Stimulated activated CD8-positive, alpha-beta memory T cell treated with anti-CD3 and anti-CD28 coated beads, Interleukin-7, amount 100 ng/mL, for 24 hours (primary cell): ENCODE measurements at places on chromosomes 12 and 14.

- DNase-seq, result no peak
Observed at GRCh38 chr14:29075761-29076160, 309.2 kb downstream of the FOXG1 start.

- no peak for DNase-seq
Observed at GRCh38 chr12:124399622-124400021, 104.7 kb downstream of the RFLNA start.

GRCh38 chr14:106691601-106692291 lies 1165.4 kb downstream of the TMEM121 start:
- DNase-seq, result peak; percentile 53

GRCh38 chr14:68952531-68953195 lies 26.4 kb downstream of the ACTN1 start:
- no peak for DNase-seq

GRCh38 chr14:31677630-31678029 lies 116.4 kb downstream of the NUBPL start:
- no peak for DNase-seq

DNA sequence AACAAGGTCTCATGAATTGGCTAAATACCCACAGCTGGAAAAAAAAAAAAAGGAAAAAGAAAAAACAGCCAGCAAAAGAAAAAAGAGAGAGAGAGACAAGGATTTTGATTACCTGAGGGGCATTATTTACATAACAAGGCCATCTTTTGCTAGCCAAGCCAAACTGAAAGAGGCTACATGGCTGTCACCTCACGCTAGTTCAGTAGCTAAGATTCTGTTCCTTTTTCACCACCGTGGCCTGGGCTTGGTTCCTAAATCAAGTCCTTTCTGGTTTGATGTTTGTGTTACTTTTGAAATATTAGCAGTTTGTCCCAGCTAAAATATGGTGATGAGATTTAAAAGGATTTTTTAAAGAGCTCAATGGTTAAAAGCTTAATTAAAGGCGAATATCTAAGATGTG lies 2.0 kb upstream of the SDS start:
- DNase-seq, result no peak

GRCh38 chr12:49818241-49818895 lies 9.8 kb downstream of the NCKAP5L start:
- no peak for DNase-seq

- no peak for DNase-seq
Observed at GRCh38 chr12:91111366-91112325, at the start of gene LUM. Gene LUM, minus strand, starts transcription at chr12:91111494. Its CDS starts 2,515 bp downstream, at chr12:91108979.

- DNase-seq, result no peak
Observed at GRCh38 chr12:90299121-90299520, 590.5 kb upstream of the ATP2B1 start.

GRCh38 chr12:120489018-120489417 lies 6.9 kb upstream of the DYNLL1 start:
- no peak for DNase-seq

GRCh38 chr12:16384732-16385131 lies 37.3 kb downstream of the MGST1 start:
- DNase-seq, result no peak

DNA sequence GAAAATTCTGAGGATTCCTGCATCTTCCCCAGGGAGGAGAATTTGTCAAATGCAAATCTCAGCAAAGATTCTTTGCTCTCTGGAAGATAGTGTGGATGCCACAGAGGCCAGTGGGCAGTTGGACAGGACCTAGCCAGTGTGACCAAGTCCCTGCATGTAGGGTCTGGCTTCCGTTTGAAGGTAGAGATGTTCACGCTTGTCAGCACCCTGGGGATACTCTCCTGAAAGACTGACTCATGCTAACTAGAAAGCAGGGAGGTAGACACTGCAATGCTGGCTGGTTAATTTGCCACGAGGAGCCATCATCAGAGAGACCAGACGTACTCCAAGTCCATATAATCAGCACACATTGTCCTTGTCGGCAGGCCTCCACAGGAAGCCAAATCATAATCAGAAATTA lies 130.1 kb downstream of the SAMD4A start:
- DNase-seq, result no peak

DNA sequence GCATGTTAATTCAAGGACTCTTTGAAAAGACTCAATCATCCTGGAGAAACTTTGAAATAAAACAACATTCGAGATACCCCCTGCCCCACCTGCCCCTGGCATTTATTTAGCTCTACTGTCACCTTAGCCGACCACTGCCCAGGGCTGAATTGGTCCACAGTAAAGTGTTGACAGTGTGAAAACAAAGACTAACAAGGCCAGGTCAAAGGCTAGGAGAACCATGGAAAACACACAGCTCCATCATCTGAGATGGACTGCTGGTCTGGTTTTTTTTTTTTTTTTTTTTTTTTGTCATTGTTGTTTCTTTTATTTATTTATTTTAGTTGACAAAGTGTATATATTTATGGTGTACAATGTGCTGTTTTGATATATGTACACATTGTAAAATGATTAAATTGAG lies 25.7 kb downstream of the GSTZ1 start:
- DNase-seq, result no peak

DNA sequence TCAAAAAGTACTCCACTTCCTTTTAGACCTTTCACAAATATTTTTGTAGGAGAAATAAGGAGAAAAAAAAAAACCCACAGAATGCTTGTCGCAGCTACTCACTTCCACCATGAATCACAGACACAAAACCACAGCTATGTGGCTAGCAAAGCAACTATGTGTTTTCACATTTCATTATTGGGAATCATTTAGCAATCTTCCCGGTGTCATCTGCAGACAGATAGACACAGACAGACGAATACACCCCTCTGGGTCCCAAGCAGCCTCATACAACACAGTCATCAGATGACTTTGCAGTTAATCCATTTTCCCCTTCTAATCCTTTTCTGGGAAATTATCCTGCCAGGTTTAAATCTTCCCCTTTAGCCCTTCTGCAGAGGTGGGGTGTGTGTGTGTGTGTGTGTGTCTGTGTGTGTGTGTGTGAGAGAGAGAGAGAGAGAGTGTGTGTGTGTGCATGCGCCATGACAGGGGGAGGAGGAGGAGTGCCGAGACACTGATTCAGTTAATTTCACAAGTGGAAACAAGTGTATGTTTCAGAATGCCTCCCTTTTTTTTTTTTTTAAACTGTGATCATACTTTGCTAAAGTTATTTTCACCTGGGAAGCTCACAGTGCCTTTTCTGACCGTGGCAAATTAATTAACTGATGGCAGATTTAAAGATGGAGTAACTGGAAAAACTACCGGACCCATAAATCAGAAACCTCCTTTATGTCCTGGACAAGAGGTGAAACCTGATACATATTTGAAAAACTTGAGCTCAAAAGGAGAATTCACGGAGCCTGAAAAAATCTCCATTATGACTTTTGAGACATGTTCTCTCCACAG lies 39.9 kb downstream of the LTBP2 start:
- no peak for DNase-seq

GRCh38 chr12:71092290-71092689 lies 65.5 kb downstream of the TSPAN8 start:
- no peak for DNase-seq

- DNase-seq, result no peak
Observed at GRCh38 chr14:61225344-61225743, 55.8 kb downstream of the TMEM30B start.

DNA sequence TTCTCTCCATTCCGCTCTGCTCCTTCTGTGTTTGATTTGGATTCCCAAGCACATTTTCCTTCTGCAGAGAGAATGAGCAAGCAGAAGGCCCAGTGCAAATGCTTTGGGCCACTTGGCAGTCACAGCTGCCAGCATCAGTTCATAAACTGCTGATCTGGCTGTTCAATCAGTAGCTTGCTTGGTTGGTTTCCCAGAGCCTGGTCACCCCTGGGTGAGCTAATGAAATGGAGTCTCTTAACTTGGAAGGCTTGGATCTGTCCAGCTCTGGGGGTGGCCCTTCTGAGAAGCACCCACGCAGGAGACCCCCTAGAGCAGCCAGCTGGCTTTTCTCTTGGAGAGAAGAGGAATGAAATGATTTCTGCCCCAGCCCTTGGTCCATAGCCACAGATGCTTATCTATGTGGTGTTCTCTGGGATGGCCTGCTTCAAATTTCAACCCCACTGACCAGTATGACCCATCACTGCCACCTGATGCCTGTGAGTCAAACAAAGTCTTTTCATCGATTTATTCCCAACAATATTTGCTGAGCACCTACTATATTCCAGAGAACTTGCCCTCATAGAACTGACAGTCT lies 30.3 kb downstream of the FAIM2 start:
- DNase-seq, result no peak

GRCh38 chr14:89673512-89674225 lies 256.6 kb upstream of the FOXN3 start:
- DNase-seq, result no peak

GRCh38 chr12:111277570-111277969 lies 91.3 kb downstream of the PHETA1 start:
- no peak for DNase-seq

DNA sequence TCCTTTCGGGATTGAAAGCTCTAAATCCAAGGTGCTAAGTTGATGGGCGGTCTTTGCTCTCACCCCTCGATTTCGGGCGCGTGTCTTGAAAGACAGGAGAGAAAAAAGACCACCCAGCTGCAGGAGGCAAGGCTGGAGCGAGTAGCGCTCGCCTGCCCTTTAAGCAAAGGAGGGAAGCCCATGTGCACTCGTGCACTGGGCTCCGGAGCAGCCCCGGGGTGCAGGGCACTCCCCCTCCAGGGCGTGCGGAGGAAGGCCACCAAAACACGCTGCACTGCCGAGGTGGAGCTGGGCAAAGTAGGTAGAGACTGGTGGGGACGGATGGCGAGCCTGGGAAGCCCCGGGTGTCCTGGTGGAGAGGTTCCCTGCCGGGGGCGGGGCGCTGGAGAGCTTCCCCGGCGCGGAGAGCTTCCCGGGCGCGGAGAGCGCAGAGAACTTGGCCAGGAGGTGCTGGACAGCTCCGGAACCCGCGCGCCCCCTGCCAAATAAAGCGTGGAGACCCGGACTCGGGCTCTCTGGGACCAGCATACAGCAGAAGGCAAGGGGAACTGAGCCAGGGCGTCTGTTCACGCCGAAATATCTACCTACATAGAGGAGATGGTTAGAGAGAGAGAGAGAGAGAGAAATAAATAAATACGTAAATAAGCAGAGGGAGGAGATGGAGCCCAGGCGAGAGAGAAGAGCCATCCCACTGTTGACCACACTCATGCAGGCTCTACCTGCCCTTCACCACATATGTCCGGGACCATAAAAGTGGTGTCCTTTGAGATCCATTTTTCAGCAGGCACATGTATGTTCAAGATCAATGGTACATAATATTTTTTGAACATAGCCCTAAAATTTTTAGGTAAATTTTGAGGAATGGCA lies 662 bp upstream of the NELL2 start:
- no peak for DNase-seq

GRCh38 chr12:110677206-110677911 lies 11.6 kb downstream of the HVCN1 start:
- DNase-seq, result no peak

GRCh38 chr14:97354119-97354722 lies 557.0 kb downstream of the VRK1 start:
- no peak for DNase-seq

DNA sequence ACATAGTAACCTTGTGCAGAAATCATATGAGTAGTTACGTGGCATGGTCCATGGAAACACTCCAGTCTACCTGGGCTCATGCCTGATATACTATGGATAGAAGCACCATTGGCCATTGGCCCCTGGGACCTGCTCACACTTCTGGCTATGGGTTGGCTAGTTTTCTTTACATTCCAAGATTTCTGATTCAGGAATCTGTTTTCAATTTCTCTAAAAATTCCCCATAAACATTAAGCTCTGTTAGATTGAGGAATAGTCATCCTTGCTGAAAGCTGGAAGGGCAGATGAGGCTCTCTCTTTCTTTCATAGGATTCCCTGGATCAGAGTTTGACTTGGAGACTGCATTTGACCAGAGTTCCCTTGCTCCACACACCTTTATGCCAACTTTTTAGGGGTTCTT lies 37.3 kb upstream of the RAP1B start:
- no peak for DNase-seq

DNA sequence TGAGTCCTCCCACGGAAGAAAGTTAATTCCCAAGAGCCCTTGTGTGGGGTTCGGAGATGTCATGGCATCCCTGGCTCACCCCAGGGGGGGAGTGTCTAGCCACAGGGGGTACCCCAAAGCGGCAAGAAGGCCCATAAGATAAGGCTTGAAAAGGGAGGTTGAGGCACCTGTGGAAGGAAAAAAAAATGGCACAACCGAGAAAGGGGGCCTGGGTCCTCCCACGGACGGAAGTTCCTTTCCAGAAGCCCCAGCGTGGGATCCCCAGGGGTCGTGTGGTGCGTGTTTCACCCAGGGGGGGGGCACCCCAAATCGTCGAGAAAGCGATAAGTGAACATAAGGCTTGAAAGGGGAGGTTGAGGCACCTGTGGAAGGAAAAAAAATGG lies 266.7 kb downstream of the ALG10 start:
- DNase-seq, result no peak

- no peak for DNase-seq
Observed at GRCh38 chr12:100337727-100338126, 19.1 kb upstream of the SLC17A8 start.

GRCh38 chr14:96661244-96661969 lies 135.8 kb upstream of the VRK1 start:
- no peak for DNase-seq

GRCh38 chr12:48601013-48601756 lies 31.3 kb upstream of the LALBA start:
- DNase-seq, result no peak

DNA sequence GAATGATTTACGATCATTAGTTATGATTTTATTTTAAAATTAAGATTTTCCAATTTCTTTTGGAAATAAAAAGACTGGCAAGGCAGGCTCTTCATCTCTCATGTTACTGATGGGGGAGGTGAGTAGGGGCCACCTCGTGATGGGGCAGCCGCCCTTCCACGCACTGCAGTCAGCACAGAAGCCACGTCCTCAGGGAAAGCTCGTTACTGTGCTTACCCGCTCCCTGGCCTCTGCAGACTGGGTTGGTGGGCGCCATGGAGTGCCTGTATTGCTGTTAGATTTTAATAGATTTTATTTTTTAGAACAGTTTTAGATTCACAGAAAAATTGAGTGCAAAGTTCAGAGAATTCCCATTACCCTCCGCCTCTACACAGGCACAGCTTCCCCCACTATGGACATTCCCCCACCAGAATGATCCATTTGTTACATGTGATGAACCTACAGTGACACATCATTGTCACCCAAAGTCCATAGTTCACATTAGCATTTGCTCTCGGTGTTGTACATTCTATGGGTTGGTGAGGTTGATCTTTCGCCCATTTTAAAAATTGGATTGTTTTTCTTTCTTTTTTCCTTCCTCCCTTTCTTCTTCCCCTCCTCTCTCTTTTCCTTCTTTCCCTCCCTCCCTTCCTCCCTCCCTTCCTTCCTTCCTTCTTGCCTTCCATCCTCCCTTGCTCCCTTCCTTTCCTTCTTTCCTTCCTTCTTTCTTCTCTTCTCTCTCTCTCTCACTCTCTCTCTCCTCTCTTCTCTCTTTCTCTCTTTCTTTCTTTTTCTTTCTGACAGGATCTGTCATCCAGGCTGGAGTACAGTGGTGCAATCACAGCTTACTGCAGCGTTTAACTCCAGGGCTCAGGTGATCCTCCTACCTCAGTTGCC lies 30.7 kb downstream of the ADGRD1 start:
- no peak for DNase-seq

DNA sequence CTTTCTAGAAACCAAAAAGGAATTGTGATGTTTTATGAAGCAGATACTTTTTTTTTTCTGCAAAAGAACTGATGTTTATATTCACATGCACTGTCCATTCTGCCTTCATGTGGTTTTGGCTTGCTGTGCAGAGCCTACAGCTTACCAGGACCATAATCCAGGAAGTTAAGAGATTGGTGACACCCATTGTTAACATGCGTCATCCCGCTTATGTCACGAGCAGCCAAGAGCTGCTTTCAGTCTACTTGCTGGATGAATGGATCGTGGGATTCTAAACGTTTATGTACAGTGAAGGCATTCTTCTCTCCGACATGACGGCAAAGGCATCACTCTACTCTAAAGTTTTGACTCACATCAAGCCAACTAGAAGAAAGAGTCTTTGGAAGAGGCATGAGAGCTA lies 76.6 kb downstream of the PAX9 start:
- DNase-seq, result no peak
